ENCODE measurements at places on chromosomes 16 and 17. TPM values are rescaled to one million over a fixed set of nuclear protein-coding genes. Genes with fewer than 3 reads are reported as not detected.
A peak's percentile ranks its signal among the peaks of the same experiment; 100 is the strongest.

DNA sequence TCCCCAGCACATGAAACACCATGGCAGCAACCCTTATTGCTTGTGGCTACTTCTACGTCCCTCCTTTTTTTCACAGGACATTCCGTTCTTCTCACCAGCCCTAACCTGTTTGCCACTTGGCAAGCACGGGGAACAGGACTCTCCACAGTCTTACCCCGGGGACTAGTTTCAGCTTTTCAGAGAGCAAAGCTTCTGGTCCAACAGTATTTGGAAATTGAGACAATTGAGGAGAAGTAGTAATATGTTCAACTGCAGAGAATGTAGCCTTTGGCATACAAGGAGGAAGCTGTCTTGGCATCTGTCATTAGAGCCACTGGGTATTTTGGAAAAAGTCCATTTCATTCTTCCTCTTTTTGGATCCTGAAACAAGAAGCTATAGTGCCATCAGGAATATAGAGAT, 65.7 kb downstream of the MAP2K6 start:
- peak; percentile 32 for DNase-seq

DNA sequence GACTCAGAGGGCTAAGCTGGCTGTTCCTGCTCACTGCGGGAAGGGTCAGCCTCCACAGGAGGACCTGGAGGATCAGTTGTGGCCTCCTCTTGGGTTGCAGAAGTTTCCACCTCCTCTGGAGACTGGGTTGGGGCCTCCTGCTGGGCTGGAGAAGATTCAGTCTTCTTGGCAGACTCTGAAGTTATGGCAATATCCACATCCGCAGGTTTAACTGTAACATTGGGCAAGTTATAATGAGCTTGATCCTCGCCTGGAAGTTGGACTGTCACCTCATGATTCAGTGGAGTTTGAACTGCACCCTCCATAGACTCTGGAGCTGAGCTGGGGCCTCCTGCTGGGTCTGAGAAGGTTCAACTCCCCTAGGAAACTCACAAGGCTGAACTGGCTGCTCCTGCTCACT, 47.6 kb upstream of the TMEM97 start:
- DNase-seq, result no peak

- no peak for DNase-seq
These were observed 250.6 kb downstream of the UTP18 start for GRCh38 chr17:51510940-51511339.

- DNase-seq, result no peak
These were observed 8.9 kb downstream of the DUS2 start for GRCh38 chr16:68031951-68032350.

GRCh38 chr17:56793531-56793930, 40.2 kb downstream of the C17orf67 start:
- no peak for DNase-seq

GRCh38 chr16:88561485-88562359, 8.5 kb upstream of the ZC3H18 start:
- peak; percentile 73 for DNase-seq

Gene MYL4
- polyA plus RNA-seq, result 10,368 TPM

Gene STH
- not detected for polyA plus RNA-seq

Gene KRT9
- not detected for polyA plus RNA-seq

Gene PRR15L
- polyA plus RNA-seq, result not detected

Gene CSF3
- 0.97 TPM for polyA plus RNA-seq
